Effector memory CD4-positive, alpha-beta T cell (primary cell): ENCODE measurements at places on chromosomes 3 and 15.
A peak's percentile ranks its signal among the peaks of the same experiment; 100 is the strongest.

- no peak for DNase-seq
These were observed 2.8 kb downstream of the FURIN start for GRCh38 chr15:90871139-90871715.

- DNase-seq = peak; percentile 82
These were observed 5.2 kb downstream of the LINS1 start for GRCh38 chr15:100596792-100597191.

- no peak for DNase-seq
These were observed 970 bp downstream of the DPPA4 start for GRCh38 chr3:109336291-109336861.

DNA sequence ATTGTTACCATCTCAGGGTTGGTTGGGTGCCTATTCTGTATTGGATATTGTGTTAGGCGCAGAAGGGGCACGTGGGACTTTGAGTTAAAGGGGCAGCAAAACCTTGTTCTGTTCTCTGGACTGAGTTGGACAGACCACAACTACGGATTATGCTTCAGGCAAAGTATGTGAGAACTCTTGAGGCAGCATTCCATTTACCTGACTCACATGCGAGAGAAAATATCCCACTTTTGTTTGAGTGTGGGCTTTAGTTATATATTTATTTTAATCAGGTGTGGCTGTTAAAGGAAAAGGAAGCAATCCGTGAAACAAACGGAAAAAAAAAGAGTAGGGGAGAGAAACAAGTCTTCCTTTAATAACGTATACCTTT, 627 bp upstream of the PLS1 start:
- DNase-seq = no peak

- no peak for DNase-seq
These were observed 65.7 kb upstream of the OSTN start for GRCh38 chr3:191133359-191133758.

DNA sequence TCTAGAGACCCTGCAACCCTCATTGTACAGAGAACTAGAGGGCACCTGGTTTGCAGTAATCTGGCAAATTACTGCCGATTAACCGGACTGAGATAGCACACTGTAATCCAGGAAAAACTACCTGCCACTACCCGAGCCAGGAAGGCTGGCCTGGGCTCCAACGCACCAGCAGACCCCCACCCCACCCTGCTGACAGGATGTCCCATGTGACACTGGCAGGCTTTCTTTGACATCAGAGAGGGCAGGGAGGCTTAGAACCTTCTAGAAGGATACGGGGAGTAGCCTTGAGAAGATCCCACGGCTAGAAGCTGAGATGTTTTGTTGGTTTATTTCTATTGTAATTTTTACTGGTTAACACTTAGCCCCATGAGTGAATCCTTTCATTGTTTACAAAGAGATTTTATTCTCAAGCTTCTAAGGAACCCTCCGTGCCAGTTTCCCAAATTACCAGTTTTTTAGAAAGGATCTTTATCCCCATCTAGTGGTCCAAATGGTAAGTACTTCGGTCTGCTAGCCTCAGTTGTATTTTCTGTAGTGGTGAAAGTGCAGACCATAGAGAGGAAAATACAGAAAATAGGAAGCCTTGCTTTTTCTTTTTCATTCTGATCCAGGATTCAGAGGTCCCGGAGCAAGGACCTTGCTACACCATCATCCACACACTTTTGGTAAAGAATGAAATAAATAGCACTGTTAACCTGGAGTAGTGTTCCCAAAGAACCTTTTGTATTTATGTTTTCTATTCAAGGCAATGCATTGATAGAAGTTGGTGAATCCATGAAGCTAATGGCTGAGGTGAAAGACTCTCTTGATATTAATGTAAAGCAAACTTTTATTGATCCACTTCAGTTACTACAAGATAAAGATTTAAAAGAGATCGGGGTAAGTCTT, 81.9 kb upstream of the ADAMTSL3 start:
- no peak for DNase-seq

DNA sequence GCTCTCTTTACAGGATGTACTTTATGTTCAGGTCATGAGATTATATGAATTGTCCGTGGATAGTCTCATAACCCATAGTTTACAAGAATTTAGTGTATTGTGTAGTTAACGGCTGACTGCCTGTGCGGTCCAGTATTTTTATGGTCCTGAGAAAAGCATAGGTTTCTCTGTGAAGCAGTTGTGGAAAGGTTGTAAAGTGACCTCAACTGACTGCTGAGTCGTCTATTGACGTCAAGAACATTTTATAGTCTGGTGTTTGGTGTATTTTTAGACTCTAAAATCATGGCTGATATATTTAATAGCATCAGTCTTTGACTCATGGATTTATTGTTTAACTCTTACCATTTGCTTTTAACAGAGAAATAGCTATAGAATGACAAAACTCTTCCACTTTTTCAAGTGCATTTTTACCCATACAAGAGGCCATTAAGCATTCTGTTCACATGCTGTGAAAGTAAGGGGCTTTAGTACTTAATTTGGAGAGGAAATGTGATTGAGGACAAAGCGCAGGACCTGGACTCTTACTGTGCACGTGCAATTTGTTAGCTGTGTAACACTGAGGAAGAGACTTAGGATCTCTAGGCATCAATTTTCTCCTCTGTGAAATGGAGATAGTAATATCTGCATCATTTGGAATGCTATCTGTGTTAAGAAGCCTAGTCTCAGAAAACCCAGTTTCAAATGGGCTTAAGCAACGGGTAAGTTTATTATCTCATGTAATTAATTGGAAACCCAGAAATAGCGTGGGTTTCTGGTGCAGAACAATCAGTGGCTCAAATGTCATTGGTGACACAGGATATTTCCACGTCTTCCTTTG, 240.8 kb downstream of the NFKBIZ start:
- DNase-seq = no peak

- DNase-seq = no peak
These were observed 197.5 kb downstream of the PTPRG start for GRCh38 chr3:61758839-61759238.

DNA sequence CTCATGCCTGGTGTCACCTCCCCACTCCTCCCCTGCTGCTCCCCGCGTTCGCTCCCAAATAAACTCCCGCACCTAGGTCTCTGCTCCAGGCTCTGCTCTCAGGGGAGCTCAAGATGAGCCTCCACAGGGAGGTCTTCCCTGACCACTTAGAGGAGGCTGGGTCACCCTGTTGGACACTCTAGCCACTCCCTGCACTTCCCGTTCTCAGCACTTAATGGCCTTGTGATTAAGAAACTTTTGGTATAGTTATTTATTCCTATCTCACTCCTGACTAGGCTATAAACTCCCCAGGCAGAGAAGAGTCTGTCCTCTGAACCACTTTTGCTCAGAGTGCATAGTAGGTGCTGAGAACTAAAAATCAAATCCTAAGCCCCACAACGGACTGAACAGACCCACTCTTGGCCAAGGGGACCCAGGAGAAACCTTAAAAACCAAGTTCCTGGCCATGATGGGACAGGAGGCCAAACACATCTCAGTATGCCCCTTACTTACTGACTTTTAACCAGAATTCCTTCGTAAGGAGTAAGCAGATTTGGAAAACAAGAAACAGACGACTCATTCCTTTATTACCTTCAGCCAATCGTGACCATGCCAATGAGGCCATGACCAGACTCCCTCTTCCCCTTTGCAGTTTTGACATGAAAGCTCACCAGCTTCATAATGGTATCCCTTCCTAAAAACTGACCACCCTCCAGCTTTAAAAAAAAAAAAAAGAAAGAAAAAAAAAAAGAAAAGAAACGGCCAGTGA, 69.0 kb upstream of the HRH1 start:
- no peak for DNase-seq

GRCh38 chr3:132785292-132785691, 63.1 kb upstream of the NPHP3 start:
- no peak for DNase-seq

DNA sequence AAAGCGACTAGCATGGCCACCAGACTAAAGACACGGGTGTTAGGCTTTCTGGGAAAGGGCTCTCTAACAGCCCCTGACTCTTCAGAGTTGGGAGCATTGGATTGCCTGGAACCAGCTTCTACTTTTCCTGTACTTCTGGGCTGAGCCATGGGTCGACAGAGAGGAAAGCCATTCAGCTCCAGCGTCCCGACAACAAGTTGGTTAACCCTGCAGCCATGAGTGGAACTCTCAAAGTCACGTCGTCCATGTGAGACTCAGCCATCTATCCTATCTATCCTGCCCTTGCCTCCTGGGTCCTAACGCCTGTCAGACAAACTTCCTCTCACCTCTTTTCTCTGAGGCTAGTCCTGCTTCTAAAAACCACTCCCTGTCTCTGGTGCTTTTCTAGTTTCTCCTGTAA, 32.6 kb upstream of the TBC1D5 start:
- no peak for DNase-seq

- no peak for DNase-seq
These were observed 364 bp upstream of the CADPS start for GRCh38 chr3:62875558-62876002.

DNA sequence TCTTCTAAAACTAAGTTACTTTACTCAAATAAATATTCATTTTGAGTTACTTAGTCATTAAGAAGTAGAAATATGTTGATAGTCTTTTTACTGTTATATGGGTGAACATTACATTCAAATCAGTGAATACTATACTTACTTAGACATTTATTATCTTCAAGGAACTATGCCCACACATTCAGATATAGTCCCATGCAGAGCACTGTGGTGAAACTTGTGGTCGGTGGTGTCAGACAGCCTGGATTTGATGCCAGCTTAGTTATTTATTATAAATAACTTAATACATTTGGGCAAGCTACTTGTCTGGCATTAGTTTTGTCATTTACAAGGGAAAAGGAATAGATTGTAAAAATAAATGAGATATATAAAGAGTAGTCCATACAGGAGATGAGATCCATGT, 149.5 kb downstream of the RAP2B start:
- DNase-seq = no peak

- no peak for DNase-seq
These were observed 410 bp downstream of the NDUFAF1 start for GRCh38 chr15:41401904-41402267.

GRCh38 chr15:92914103-92914499, 14.0 kb downstream of the CHD2 start:
- no peak for DNase-seq

- no peak for DNase-seq
These were observed 1.3 kb downstream of the PPM1M start for GRCh38 chr3:52246728-52247408.

- no peak for DNase-seq
These were observed 52.7 kb downstream of the NFKBIZ start for GRCh38 chr3:101902041-101902440.

DNA sequence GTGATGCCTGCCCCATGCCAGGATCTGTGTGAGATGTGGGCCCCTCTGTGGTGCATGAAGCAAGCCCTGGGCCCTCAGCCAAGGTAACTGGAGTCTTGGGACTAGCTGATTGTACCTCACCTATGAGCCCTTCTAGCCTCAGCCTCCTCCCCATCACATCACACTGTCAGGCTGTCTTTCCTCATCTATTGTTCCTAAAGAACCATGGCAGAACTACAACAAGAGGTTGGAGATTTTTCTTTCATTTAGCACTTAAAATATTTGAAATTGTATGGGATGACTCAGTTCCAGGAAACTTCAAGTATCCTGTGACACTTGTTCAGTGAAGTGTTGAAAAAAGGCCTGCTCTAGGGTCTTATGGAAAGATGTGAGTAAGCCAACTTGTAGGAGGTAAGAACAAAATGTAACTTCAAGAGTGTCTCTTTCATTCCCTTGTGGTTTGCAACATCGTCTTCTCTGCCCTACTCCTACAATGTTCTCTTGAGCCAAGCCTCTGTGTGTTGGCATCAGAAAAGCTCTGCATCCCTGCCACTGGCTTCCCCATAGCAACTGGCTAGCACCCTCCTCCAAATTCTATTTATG, 58.7 kb upstream of the TIPARP start:
- no peak for DNase-seq

DNA sequence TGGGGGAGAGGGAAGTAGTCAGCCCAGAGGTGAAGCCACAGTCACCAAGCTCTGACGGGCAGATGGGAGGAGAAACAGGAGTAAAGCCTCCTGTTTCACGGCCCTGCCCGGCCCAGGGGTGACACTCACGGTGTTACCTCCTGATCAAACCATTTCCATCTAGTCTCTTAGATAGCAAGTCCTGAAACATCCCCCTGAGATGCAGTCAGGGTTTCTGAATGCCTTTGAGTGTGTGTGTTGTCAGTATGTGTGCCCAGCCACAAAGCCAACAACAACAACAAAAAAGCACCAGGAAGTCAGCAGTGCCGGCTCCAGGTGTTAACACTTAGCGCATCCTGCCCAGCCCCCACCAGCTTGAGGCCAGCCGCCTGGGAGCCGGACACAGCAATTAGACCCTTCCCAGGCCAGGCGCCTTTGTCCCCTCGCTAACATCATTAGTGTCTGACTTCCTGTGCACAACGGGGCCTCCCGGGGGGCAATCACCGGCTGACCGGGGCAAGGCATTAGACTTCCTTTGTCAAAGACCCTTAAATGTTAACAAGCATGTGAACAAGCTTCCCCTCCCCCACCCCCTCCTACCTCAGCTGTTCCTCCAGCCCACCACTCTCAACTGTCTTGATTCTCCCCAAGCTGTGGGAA, 34.5 kb downstream of the IL17RD start:
- DNase-seq = no peak

GRCh38 chr3:40827942-40828688, 303.4 kb downstream of the ZNF621 start:
- DNase-seq = no peak

GRCh38 chr3:25547943-25548674, 116.6 kb downstream of the TOP2B start:
- no peak for DNase-seq

- no peak for DNase-seq
These were observed 3.9 kb upstream of the FSIP1 start for GRCh38 chr15:39786447-39787056.

DNA sequence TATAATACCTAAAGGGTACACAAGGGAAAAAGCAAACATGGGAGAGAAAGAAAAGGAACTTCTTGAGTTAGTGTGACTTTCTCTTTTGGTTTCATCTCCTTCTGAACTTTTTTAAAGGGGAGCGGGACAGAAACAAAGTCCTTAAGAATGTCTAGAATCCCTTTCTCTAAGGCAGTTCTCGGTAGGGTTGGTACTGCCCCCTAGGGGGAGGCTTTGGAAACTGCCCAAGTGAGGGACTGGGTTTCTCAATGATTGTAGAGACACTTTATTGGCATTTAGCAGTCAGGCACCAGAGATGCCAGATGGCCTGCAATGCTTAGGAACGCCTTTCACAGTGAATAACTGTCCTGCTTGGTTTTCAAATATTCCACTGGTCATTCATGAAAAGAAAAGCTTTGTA, 172.7 kb downstream of the WDR72 start:
- no peak for DNase-seq
